ENCODE measurements at places on chromosomes 6 and 20. TPM values are rescaled to one million over a fixed set of nuclear protein-coding genes. Genes with fewer than 3 reads are reported as not detected.
A peak's percentile ranks its signal among the peaks of the same experiment; 100 is the strongest.

MAK gene
- total RNA-seq = 0.20 TPM

BANF2 gene
- total RNA-seq = not detected

- peak; percentile 87 for DNase-seq
These were observed 9.9 kb upstream of the RFPL4B start for GRCh38 chr6:112337209-112337638.

- peak; percentile 52 for DNase-seq
These were observed 636.0 kb upstream of the PTCHD4 start for GRCh38 chr6:48747040-48747439.

GRCh38 chr6:79702691-79703090 is 71.6 kb downstream of the SH3BGRL2 start:
- no peak for DNase-seq

- peak; percentile 72 for DNase-seq
These were observed 25.7 kb downstream of the EZR start for GRCh38 chr6:158793432-158793831.

DNA sequence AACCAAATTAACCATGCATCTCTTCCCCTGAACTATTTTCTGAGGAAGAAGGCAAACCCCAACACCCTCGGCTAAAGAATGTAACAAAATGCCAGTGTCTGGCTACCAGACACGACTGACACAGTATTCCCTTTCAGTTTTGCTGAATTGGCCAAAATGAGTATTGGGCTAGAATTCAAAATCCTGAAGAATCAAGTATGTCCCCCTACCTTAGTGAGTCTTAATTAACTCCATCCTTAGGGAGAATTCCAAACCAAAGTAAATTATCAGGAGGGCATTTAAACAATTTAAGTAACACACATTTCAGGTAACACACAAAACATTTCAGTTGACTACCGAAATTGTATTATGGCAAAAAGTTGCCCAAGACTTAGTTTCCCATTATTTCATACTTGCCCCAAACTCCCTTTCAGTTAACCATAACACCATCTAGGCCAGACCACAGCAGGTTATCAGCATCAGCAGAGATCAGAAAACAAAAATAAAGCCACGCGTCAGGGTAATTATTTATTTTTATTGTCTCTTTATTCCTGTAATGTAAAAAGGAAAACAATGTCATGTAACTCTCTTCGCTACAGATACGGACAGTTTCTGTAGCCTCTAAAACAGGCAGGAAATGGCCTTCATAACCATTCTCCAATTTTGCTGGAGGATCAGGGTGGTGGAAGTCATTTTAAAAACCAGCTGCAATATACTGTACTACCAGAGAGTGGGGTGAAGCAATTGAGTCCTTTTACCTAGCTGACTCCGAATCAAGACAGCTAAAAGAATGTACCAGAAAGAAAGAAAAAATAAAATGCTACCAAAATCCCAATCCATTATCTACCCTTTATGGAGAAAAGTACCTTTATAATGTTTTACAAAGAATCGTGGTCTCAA is 1.9 kb downstream of the SNX5 start:
- peak; percentile 63 for DNase-seq

GRCh38 chr6:124873066-124873410 is 89.2 kb upstream of the RNF217 start:
- no peak for DNase-seq

DNA sequence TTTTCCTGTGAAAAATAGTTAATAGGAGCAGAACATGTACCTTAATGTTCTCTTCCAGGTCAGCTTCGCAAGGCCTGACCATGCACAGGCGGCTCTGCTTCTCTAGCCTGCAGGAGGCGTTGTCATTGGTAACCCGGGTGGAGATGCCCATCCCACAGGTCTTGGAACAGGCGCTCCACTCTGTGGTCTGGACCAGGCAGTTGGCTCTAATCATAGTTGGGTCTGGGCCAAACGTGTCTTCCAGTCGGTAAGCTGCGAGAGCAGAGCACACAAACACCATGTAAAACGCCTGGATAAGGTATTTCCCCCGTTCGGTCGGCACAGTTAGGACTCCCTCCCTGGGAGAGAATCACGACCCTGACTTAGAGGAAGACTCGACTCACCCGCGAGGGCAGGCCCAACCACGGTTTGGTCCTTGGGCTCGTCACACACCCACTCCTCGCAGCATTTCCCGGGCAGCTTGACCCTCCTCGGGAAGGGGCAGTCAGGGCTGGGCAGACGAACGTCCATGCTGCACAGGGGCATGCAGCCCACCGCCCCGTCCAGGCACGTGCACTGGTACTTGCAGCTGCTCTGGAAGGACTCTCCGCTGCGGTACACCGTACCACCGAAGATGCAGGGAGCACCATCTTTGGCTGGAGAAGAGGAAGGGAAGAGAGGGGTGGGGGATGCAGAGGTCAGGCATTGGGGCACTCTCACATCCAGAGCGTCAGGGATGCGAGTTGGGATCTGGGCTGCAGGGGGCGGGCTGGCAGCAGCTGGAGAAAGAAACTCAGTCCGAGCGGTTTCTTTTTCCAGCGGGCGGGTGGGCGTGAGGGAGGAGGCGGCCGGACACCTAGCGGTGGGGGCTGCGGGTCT is 1.0 kb downstream of the CCN2 start:
- DNase-seq = peak; percentile 97

DNA sequence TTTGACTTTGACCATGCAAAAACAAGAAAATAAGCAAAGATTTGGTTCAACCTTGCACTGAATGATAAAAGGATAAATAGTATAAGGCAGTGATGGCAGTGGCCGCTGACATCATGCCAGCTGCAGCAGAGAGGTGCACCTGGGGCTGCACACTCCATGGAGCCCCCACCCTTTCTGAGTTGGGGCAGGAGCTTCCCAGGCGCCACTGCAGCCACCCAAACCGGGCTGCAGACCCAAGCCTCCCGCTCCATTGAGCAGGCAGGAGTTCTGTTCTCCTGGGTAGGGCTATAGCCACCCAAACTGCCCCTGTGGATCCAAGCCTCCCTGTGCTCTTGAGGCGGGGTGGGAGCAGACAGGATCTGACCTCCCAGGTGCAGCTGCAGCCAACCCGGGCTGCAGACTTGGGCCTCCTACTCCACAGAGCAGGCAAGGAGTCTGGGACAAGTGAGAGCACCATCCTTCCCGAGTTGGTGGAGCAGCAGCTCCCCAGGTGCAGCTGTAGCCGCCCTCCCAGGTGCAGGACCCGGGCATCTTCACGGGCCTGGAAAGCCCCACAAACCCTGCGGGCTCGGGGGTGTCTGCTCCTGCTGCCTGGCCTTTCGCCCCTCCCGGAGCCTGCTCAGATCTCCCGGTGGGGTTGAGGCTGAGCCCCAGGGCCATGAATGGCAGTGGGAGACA is 537.9 kb downstream of the TENT5A start:
- no peak for DNase-seq

DNA sequence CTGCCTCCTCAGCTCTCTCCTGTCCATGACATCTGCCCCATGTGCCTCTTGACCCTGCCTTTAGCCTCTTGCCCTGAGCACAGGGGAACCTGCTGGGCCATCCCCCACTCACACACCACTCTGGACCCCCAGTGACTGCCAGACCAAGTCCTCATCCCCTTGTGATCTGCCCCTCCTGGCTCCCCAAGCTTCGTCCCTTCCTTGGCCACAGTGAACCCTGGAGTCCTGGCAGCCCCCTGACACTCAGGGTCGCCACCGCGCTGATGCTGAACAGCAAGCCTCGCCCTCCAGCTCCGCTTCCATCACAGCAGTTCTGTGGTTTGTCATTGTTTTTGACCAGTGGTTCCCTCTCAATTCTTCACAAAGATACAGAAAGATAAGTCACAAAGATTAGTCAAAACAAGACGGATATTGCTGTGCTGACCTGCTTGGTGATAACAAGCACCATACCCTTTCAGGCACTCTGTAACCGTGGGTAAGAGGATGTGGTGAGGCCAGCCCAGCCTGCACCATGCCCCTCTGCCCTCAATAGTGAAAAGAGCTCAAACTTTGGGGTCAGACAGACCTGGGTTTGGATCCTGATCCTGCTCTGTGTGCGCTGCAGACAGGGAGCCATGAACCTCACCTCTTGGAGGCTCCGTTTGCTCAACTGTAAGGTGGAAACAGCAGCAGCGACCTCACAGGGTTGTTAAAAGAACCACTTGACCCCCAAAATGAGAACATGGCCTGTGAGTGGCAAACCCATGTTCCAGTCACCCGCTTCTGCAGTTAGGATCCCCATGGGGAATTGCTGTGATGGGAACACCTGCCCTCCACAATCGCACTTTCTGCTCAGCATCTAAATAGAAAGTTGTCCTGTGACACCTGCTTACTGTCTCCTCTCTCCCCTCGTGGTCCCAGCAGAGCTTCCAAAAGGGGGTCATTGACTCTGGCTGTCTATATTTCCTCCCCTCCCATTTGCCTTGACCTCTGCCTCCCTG is 114.5 kb downstream of the TOX2 start:
- no peak for DNase-seq

GRCh38 chr20:7980332-7981046 is 39.1 kb downstream of the TMX4 start:
- peak; percentile 24 for DNase-seq

- peak; percentile 63 for DNase-seq
These were observed 3.4 kb upstream of the FAM110A start for GRCh38 chr20:830011-830521.

DNA sequence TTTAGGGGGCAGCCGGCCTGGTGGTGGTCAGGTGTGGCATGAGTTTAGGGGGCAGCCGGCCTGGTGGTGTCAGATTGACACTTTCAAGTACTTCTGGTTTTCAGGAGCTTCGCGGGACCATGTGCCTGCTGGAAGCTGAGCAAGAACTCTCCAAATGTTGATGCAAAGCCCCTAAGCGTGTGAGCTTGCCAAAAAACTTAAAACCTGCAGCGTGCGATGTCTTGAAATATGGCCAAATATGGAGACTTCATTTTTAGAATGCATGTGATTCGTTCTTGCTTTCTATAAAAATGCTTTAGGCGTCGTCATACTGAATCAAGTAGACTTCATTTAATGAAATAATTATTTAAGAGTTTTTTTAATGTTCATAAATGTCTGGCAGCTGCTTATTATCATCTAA is 149.4 kb downstream of the SMOC2 start:
- DNase-seq = no peak

GRCh38 chr6:157956171-157956730 is 25.4 kb upstream of the SYNJ2 start:
- no peak for DNase-seq

DNA sequence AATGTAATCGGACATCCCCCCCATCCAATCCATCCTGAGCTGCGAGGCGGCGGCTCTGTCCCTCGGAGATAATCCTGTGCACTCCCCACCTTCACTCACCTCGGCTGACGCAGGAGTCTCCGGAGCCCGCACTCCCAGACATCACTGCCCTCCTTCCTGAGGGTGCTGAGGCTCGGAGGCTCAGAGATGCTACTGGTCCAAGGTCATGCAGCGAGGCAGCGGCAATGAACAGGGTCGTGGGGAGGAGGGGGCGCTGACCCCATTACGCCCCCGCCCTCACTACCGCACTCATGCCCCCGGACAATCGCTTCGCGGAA is 485 bp downstream of the ADISSP start:
- no peak for DNase-seq

DNA sequence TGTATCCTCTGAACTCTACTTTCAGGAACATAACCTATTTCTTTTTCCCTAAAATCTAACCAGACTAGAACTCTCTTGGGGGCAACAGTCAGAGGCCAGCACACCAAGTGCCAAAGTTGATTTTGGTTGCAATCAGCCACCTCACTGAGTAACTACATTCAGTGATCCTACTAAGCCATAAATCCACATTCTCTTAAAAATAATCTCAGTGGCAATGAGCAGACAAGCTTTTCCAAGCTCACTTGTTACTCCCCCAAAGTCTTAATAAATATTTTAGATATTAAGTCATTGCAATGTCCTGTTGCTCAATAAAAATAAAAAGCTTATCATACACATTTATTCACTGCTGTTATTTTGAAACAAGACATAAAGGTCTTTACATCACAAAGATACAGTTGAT is 9.8 kb downstream of the RGS17 start:
- no peak for DNase-seq

- no peak for DNase-seq
These were observed 414.6 kb downstream of the CDH26 start for GRCh38 chr20:60372822-60373221.

DNA sequence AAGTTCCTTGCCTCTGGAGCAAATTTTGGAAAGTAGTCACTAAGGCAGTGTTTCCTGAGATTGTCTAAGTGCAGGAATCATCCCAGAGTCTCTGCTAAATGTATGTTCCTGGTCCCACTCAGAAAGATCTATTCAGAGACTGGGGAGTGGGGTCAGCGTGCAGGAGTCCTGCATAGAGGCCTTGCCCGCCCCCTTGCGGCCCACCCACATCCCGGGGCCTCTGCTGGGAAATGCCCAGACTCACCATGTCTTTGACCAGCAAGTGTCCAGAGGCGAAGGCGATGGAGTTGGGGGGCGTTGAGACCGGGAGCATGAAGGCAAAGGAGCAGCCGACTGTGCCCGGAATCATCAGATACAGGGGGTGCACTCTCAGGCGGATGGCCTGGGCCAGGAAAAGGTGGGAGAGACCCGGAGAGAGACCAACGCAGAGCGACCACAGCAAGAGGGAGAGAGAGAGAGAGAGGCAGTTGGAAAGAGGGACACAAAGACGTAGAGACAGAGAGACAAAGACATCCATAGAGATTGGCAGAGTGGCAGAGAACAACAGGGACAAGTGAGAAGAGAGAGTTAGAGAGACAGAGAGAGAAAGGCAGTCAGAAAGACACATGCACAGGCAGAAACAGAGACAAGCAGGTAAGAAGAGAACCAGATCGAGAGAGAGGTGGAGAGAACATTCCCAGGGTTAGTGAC is 12.9 kb upstream of the OCSTAMP start:
- no peak for DNase-seq

DNA sequence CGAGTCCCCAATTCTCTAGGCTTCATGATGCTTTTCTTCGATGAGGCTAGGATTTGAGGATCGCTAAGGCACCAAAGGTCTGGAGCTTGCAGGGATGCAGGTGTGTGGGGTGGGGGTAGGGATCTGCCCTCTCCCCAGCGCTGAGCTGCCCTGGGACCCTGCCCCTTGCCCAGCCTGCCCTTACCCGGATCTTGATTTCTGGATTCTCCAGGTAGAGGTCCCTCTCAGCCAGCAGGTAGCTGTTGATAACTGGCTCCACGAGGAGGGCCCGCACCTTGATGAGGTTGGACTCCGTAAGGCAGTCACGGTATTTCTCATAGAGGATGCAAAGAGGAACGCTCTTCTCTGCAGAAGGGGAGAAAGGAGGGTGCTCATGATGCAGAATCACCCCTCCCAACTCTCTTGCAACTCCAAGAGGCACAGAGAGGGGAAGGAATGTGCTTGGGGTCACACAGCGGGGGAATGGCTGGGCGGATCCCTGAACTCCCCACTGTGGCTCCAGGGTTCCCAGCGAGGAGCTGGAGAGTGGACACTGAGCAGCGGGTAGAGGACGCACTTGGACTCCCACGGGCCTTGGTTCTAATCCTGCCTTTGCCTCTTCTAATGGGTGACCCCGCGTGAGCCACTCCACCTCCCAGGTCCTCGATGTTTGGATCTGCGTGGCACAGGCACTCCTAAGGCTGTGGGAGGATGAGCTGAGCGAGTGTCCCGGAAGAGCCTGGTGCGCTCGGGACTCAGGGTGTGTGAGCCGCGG is 32.7 kb downstream of the TGM2 start:
- no peak for DNase-seq

Measured in M059J (cell line).